Activated T-cell treated with anti-CD3 and anti-CD28 coated beads, Interleukin-2, amount 50 U/mL, for 72 hours (primary cell): ENCODE measurements at places on chromosomes 7 and 10.

GRCh38 chr7:135665042-135665441 lies 2.7 kb downstream of the STMP1 start:
- DNase-seq: no peak

DNA sequence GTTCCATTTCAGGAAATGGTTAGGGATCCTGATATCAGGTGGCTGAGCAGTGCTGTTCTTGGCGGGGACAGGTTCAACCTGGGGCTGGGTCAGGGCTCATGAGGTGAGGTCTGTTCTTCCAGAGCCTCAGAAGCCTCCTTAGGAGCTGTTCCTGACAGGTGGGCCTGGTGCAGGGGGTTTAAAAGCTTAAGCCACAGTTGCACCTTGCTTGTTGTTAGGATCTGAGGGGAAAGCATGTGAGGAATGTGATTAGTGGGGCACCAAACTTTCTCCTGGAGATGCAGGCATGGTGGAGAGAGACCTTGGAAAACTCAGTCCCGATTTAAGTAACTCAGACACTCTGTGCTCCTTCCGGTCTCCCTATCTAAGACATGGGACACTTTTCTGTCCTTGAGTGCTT lies 18.7 kb upstream of the CRHR2 start:
- no peak for DNase-seq

DNA sequence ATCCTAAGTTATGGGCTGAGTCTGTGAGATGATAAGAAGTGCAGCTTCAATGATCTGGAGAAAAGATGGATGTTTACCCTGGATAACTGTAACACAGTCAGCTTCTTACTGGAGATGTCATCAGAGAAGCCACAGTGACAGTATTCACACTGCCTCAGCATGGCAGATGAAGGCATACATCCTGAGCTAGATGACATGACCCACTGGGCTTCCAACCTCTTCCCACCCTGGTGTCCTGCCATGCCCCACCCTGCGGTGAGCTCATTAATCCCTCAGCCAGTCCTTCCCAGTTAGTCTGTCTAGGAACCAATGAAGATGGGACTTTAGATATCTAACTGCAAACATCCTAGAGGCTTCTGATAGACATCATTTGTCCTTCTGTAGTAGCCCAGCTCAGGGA lies 213.8 kb downstream of the TAX1BP1 start:
- no peak for DNase-seq

DNA sequence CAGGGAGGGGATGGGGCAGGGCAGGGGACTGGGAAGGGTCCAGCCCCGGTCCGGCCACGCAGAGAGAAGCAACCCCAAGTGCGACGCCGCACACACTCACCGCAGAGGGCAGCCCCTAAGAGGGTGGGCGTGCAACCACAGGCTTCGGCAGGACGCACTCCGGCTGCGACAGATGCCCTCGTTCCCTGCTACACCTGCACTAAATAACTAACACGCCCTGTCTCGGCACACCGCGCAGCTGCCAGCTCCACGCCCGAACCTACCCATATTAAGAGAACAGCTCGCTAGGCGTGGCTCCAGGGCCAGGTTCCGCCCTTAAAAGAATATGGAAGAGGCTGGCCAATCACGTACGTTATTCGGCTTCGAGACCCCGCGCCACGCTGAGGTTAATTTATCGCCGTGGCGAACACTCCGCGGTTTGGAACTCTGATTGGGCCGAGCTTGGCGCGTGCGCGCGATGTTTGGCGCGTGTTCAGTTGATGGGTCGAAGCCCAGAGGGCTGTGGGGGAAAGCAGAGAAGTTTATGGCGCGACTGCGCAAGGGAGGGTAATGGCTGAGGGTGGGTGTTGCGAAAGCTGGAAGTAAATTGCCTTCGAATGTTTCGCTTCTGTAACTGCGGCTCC lies 91.1 kb downstream of the OR13A1 start:
- no peak for DNase-seq

DNA sequence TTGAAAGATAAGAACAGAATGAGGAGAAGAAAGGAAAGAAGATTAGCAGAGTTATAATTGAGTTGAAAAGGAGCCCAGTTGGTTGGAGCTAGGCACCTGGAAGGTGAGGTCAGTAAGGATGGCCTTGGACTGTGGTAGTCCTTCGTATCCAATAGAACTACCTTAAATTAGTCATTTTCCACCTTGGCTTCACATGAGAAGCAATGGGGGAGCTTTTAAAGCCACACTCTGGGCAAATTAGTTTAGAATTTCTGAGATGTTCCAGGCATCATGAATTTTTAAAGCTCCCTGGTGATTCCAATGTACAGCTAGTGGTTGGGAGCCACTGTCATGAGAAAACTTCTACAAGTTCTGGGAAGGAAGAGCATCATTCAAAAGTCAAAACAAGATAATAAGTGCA lies 27.3 kb upstream of the CYP3A5 start:
- no peak for DNase-seq

GRCh38 chr7:121404348-121404747 lies 8.2 kb upstream of the FAM3C start:
- no peak for DNase-seq

- DNase-seq: no peak
Measured at GRCh38 chr7:13541326-13541725, 448.1 kb downstream of the ETV1 start.

DNA sequence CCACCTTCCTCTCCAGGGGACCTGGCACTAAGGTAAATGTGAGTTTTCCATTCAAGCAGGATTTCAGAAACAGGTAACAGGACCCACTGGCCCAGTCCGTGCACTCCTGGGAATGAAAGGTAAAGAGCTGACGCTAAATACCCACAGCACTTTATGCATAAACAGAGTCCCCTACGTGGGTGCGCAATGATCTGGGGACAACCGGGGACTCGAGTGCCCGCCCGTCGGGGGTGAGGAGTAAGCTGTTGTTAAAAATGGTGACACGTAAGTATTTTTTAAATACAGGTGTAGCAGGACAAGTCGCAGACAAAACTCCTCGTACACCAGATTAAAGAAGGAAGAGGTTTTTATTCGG lies 47.2 kb upstream of the PPP2R2D start:
- DNase-seq: no peak

- no peak for DNase-seq
Measured at GRCh38 chr7:92595281-92595680, 5.1 kb upstream of the FAM133B start.

GRCh38 chr7:95509199-95509598 lies 23.5 kb downstream of the ASB4 start:
- DNase-seq: peak; percentile 2

DNA sequence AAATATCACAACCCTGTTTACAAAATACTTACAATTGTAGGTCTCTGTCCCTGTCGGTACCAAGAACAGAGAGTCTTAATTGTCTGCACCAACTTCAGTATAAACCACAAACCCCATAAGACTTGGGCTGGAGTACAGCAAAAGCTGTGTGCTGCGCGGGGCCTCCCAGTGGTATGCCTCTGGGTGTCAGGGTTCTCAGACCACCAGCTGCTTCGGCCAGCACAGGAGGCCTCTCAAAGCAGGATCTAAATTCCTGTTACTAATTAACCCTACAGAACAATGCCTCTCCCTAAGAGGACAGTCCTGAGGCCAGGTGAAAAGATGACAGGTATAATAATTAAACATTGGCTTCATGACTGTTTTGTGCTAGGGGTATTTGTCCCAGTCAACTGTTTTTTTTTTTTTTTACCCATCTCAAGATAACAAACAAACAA lies 957 bp upstream of the SVIL start:
- DNase-seq: peak; percentile 11

GRCh38 chr10:123212640-123213039 lies 58.4 kb downstream of the BUB3 start:
- no peak for DNase-seq

DNA sequence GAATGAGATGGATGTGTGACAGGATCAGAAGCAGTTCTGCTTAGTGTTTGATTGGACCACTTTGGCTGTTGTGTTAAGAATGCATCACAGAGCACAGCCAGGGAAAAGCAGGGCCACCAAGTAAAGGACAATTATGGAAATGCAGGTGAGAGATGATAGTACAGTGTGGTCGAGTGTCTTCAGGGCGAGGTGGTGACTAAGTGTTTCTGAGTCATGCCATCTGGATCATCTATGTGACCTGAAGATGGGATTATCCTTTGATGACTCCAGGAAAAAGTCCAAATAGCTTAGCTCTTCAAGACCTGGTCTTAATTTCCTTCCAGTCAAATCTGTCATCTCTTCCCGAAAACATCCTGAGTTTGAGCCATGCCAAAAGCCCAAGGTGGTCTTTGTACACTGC lies 523.2 kb upstream of the IGFBP3 start:
- DNase-seq: no peak

- DNase-seq: no peak
Measured at GRCh38 chr7:27750316-27750715, 10.4 kb downstream of the TAX1BP1 start.

DNA sequence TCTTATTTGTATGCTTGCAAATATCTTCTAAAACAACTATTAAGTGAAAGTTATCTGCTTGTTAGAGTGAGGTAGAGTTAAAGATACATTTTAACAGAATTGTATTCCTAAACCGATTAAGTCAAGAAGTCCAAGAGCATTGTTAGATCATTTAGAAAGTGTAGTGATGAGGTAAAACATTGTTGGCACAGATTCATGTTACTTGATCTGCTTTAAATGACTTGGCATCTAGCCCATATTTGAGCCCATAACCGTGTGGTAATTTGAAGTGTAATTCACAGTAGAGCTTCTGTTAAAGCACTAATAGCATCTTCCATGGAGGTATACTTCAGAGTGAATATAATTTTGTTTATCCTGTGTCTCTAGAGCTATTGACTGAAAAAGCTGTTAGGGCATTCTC lies 62.1 kb downstream of the PTEN start:
- DNase-seq: no peak

DNA sequence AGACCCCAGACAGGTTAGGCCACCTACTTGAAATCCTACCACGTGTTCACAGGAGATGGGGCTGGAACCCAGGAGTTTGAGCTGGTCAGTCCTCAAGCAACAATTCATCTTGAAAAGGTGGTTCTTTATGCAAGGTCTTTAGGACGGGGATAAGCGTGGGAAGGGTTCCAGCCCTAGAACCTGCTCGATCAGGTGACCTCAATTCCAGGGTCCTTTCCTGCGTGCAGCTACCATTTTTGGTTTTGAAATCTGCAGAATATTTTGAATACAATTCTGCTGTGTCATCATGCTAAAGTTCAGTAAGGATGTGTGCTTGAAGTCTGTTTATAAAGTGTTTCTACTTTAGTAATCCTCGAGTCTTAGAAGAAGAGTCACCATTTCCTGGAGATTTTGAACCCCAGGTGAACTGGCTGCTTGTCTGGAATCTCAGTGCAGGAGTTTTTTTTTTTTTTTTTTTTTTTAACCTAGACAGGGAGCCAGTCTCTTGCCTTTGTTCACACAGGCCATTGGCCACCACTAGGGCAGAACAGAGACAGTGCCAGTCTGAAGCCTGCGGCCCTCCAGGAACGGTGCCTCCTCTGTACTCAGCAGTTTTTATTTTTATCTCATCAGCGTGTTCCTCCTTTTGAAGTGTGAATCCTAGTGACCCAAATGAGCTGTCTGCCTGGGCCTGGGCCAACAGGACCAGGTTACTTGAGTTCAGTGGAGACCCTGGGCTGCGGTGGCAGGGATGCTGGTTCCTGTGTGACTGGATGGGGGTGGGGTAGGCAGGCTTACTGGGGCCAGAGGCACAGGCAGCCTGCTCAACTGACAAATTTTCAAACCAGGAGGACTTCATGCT lies 54.6 kb downstream of the EEPD1 start:
- DNase-seq: no peak
